ENCODE measurements at places on chromosomes 6 and 20. TPM values are rescaled to one million over a fixed set of nuclear protein-coding genes. Genes with fewer than 3 reads are reported as not detected.
A peak's percentile ranks its signal among the peaks of the same experiment; 100 is the strongest.

DNA sequence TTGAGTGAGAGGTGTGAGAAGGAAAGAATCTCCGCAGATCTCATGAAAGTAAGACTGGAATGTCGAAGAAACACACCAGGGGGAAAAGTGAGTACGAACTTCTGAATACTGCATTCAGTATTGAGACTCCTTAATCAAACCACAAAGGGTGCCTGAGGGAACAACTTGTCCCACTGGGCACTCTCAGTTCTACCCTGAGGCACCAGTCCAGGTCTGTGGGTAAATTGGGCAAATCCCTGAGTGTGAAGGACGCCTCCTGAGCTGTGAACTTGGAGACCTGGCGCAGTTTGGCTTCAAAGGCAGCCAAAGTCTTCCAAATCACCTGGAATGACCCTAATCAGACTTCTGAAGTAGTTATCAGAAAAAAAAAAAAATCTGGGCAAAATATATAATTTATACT, 329.7 kb downstream of the BTBD9 start:
- DNase-seq: no peak

Gene TUBB1
- 0.20 TPM for total RNA-seq

Gene ANKEF1
- total RNA-seq: 9.7 TPM

GRCh38 chr20:13717631-13718044, 67.1 kb downstream of the ESF1 start:
- no peak for DNase-seq

- DNase-seq: no peak
Measured at GRCh38 chr6:10219510-10219909, 195.4 kb downstream of the TFAP2A start.

Gene SEMG1
- total RNA-seq: not detected

DNA sequence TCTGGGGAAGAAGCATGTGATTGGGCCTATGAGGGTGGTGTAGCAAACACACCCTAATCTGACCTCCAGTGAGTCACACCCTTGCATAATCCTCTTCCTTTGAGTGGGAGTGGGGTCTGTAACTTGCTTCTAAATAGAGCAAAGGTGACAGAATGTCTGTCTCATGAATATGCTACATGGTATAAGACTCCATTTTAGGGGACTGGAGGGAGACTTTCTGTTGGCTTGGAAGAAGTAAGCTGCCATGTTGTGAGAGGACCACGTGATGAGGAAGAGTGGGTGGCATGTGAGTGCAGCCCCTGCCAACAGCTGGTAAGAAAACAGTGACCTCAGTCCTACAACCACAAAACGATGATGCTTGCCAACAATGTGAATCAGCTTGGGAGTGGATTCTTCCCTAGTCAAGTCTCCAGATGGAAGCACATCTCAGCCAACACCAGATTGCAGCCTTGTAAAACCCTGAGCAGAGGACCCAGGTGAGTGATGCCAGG, 3.7 kb downstream of the AK9 start:
- DNase-seq: peak; percentile 94

Gene WFDC2
- 0.78 TPM for total RNA-seq

DNA sequence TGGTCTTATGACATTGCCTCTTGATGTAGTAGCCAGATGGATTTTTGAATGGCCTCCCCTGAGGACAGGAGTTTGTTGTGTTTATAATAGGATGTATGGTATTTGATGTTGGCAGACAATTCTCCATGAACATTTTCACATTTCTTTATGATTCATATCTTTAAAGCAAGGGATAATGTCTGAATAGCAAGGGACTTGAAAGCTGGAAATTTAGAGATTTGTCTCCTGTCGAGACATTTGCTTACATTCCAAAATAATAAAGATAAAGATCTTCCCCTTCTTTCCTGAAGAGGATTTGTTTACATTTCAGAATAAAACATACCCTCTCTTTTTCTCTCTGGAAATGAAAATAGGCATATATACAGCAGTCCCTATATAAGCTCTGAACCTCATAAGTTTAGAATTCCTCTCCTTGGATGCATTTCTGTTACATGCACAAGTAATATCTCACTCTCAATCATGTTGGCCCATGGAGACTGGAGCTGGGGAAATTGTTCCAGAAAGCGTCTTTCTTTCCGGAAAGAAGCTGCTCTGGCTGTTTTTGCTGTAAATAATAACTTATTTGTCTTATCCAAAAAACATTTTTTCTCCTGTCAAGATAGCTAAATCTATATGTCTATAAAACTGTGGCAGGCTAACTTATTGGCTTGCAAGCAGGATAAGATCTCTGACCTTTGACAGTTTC, 42.5 kb upstream of the ASCC3 start:
- DNase-seq: no peak

- no peak for DNase-seq
Measured at GRCh38 chr6:38579010-38579628, 60.6 kb downstream of the BTBD9 start.

DNA sequence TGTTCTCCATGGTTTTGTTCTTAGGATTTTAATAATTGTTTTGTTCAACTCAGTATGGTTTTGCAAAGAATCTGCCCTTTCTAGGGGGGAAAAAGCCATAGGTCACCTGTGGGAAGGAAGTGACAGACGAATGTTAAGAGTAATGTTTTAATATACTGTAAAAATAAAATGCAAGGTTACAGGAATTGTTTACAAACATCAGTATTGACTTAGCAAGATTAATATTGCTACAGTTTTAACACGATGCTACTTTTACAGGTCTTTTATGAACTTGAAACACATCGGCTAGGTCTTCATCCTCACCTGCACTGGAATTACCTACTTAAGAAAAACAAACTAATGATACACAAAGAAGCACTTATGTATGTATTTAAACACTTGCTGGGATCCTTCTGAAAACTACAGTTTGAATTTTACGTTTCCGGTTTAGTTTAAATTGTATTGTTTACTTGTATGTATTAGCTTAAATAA, 1.7 kb upstream of the NKX2-4 start:
- DNase-seq: no peak

- no peak for DNase-seq
Measured at GRCh38 chr20:1661542-1662299, 4.1 kb upstream of the SIRPG start.

DNA sequence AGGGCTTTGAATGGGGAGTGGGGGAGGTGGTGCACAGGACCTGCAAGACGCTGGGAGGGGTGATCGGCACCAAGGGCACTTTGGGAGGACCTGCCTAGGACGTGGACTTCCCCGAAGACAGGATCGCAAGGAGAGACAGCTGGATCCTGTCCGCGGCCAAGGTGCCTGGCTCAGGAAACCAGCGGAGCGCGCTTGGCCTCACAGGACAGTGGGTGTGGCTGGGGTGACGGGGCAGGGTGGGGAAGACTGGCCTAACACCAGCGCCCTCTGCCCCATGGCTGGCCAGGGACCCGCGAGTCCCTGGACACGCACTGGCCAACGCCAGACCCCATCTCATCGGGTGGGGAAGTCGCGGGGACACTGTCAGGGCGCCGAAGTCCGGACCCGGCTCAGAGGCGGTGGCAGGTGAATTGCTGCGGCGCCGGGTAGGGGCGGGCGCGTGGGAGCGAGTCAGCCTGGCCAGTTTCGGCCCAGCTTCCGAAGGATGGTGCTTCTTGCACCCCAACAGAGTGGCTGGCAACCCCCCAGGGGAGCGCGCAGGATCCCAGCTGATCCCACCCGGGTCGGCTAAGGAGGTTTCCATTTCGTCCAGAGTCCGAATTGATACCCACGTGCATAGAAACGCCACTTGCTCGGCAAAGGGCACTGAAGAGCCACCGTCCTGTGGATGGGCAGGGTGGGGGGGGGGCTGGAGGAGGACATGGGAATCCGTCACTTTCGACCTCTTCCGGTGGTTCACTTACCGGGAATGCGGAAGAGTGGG, 785 bp upstream of the THBD start:
- DNase-seq: no peak

DNA sequence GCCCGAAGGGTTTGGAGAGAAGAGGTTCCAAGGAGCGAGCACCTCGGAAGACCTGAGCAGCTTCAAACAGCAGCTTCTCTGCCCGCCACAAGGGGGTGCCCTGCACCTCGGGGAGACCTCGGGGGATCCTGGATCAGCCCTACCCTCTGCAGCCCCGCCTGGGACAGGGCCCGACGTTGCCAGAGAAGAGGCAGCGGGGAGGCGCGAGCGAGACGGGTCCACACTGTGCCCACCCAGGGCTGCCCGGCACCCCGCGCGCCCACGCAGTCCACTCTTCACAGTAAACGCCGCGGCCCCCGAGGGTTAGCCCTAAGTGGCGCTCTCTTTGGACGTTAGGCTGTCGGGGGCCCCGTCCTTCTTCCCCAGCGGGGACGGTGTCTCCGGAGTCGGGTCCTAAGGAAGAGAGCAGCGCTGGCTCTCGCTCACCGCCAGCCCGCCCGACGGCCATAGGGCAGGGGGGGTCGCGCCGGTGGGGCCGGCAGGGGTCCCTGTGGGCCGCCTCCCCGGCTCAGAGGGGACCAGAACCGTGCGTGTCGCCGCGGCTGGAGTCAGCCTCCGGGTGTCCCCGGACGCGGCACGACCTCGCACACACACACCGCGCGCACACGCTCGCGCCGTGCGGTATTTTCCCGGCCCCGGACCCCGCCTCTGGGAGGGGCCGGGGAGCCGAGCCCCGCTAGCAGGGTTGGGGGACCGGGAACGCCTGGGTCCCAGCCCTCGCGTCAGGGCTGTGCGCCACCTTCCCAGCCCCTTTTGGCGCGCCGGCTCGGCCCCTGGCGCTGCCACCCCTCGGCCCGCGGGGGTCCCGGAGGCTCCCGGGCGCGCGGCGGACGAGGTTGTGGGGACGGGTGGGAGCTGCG, 929 bp downstream of the CDH22 start:
- peak; percentile 45 for DNase-seq

- no peak for DNase-seq
Measured at GRCh38 chr6:95487817-95488216, 89.5 kb upstream of the MANEA start.
